ENCODE measurements at places on chromosomes 7 and 10. TPM values are rescaled to one million over a fixed set of nuclear protein-coding genes. Genes with fewer than 3 reads are reported as not detected.

DNA sequence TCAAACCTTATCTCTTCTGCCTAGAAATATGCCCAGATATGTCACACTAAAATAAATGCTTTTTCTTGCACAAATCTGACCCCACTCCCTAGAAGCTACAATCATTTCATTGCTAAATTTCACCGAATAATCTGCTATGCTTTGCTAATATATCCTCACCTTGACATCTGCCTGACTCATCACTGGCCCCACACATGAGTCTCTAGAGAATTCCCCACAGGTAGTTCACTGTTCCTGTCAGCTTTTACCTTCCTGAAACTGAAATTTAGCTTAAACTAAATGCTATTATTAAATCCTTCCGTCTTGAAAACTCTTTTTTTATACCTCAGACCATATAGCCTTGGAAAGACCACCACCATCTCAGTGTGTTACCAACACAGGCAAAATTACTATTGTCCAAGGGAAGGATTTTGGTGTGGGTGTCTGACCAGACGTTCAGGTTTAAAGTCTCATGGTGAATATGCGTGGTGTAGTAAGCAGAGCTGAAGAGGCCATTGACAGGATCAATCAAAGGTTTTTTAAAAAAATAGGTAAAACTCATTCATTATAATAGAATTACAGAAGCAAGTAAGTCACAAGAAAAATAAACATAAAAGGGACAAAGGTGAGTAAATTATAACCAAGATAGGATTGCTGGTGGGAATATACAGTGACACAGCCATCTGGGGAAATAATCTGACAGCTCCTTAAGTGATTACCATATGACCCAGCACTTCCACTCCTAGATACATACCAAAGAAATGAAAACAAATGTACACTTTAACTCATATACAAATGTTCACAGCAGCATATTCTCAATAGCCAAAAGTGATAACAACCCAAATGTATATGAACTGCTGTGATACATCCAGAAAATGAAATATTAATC lies 173.5 kb downstream of the KMT2E start:
- no peak for DNase-seq

DNA sequence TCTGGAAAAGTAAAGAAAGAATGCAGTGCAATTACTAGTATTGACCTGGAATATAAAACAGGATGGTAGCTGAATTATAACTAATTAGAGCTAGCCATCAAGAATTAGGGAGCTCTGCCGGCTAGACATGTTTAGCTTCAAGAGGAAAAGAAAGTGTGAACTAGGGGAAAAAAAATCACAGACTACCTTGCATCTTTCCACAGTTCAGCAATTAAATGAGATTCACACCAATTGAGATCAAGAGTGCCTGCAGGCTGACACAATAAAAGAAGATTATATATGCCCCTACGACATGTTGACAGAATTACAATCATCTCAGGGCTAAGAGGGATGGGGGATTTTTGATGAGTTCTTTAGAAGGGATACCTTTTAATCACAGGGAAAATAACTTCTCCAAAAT lies 303.3 kb upstream of the CELF2 start:
- DNase-seq: no peak

The PPP1R17 gene
- total RNA-seq: not detected

GRCh38 chr7:103154042-103154441 lies 5.1 kb upstream of the NAPEPLD start:
- DNase-seq: no peak

GRCh38 chr7:37323966-37324365 lies 124.7 kb downstream of the ELMO1 start:
- DNase-seq: no peak

GRCh38 chr7:27739301-27739908 lies 557 bp upstream of the TAX1BP1 start:
- DNase-seq: no peak

DNA sequence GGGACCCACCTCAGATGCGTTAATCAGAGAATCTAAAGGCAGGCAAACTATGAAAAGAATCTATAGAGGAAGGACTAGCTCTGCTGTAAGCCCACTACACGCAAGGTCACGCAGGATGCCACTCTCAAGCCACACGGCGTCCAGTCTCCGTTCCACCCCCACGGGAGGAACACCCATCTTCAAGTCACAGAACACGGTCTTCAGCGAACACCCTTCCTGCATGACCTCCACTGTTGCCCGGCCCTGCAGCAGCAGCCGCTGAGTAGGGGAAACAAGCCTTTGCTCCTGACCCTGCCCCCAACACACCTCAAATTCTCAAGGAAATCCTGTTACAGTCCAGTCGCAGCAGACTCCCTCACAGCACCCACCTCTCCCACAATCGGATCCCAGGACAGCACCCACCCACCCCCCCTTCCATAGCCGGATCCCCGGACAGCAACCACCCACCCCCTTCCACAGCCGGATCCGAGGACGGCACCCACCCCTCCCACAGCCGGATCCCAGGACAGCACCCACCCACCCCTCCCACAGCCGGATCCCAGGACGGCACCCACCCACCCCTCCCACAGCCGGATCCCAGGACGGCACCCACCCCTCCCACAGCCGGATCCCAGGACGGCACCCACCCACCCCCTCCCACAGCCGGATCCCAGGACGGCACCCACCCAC lies 133.7 kb downstream of the DIP2C start:
- no peak for DNase-seq

DNA sequence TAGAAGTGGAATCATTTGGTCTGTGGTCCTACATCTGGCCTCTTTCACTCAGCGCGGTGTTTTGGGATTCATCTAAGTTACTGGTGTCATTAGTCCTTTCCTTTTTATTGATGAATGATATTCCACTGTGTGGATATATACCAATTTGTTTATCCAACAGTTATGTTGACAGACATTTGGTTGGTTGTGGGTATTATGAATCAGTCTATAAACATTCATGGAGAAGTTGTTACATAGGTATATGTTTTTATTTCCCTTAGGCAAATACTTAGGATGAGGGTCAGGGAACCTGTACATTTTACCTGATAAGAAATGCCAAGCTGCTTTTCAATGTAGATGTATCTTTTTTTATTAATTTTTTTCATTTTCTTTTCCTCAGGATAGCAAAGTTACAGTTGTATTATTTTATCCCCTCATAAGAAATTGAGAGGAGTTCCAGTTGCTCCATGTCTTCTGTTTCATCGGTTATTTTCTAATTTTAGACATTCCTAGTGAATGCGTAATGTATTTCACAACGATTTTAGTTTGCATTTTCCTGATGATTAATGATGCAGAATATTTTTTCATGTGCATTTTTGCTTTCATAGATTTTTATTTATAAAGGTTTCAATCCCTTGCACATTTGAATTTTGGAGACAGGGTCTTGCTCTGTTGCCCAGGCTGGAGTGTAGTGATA lies 203.8 kb upstream of the SH2B2 start:
- no peak for DNase-seq

All from aorta (tissue), 5 donors.